Posterior vena cava (tissue), 2 donors: ENCODE measurements at places on chromosomes 4 and X.
A peak's percentile ranks its signal among the peaks of the same experiment; 100 is the strongest.

- DNase-seq = no peak
Observed at GRCh38 chr4:73036123-73036522, 33.4 kb downstream of the COX18 start.

DNA sequence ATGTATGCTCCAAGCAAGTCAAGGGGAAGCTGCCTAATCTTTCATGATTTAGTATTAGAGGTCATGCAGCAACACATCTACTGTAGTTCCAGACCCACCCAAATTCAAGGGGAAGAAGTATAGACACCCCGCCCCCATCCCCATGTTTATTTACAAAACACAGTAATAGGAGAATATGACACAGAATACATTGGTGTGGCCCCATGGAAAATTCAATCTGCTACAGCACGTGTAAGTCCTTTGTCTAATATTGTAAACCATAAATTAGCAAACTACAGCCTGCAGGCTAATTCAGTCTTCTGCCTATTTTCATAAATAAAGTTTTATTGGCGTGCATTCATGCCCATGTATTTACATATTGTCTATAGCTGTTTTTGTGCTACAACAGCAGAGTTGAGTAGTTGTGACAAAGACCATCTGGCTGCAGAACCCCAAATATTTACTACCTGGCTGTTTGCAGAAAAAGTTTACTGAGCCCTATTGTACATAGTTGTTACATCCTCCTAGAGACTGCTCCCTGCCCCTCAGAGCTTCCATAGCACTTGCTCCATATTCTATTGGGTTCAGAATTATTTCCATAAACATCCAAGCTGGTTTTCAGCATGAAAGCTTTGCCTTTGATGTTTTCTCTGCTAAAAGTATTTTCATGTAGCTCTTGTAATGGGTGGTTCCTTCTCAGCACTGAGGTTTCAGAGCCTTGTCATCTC is 326.8 kb upstream of the CPEB2 start:
- DNase-seq = no peak

DNA sequence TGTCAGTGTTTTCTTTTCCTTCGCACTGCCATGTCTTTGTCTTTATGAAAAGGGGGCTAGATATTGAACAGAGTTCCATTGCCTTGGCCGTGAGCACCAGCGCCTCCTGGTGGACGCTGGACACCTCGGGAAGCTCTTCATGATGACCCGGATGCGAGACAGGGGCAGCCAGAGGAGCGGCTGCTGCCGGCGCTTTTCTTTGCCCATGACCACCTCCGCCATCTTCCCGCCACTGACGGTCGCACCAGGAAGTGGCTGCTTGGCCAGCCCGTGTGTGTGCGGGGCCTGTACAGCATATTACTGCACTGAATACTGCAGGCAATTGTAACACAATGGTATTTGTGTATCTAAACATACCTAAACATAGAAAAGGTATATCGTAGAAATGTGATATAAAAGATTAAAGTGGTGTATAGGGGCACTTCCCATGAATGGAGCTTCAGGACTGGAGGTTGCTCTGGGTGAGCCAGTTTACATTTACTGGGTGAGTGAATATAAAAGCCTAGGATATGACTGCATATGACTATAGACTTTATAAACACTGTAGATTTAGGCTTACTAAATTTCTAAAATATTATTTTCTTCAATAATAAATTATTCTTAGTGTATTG is 15.8 kb upstream of the GRIA2 start:
- peak; percentile 77 for DNase-seq

DNA sequence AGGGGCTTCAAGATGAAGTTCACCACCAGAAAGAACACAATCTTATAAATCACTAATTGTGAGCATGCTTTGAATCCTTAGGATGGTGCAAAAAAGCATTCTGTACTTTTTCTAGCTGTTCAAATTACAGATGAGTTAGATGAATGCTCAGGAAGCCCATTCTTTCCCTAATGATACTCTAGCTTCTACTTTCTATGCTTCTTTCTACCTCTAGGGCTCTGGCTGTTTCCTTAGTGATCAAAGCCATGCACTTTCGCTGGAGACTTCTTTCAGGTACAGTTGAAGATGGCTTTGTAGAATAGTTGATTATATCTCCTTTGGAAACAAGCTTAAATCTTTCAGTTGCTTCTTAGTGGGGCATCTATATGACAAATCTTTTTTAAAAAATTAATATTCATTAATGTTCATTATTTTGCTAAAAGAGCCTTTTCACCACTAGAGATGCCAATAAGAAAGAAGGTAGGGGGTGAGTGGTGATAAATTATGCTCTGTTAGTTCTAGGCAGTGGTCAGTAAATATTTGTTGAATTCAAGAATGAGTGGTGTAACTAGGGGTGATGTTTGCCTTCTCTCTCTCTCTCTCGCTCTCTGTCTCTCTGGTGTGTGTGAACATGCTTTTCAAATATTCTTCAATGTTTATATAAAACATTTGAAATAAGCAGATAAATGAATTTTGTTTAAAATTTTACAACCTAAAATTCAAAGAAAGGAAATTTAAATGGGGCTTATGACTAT is 169.4 kb downstream of the GLUD2 start:
- DNase-seq = no peak

DNA sequence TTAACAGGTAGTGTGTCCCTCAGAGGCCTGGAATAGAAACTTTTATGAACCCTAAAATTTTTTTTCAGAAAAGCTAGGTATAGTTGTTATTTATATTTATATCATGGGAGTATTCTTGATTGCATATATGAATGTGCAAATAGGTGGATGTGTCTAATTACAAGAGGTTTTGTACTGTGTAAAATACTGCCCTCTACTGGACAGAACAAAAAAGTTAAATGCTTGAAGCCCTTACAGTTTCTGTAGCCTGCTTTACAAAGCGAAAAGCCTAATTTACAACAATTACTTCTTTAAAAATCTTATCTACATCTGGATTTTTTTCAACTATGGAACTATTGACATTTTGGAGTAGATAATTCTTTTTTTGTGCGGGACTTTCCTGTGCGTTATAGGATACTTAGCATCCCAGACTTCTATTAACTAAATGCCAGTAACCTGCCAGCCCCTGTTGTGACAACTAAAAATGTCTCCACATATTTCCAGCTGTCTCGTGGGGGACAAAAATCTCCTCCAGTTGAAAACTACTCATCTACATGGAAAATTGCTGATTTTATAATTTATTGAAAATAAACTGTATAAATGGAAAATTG is 35.1 kb downstream of the ENPEP start:
- DNase-seq = no peak

DNA sequence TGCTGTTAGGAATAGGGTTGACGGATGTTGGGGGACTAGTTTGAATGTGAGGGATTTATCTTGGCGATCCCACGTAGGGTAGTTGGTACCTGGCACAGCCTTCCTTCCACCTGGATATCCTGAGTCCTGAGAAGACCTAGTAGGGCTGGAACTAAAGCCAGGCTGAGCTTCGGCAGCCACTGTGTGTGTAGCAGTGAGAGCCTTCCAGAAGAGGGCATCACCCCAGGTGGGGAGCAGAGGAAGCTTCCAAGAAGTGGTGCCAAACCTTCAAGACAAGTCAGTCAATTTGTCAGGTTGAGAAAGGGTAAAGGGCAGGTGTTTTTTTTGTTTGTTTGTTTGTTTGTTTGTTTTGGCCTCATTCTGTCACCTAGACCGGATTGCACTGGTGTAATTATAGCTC is 1.2 kb upstream of the FGFBP2 start:
- DNase-seq = no peak

DNA sequence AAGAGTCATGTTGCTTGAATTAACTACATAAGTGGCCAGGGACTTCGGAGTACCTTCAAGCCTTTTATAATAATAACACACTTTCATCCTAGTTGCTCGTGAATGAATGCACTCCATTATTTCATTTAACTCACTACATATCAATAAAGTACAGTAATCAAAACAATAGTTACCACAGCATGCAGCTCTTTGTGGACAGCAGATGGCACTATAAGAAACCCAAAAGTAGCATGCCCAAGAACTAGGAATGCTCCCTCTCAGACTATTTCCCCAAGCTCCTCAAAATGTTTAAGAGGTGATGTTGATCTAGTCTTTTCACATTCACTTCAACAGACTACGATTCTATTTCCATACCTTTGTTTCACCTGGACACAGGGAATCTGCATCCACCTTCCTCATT is 500.8 kb upstream of the DIAPH2 start:
- no peak for DNase-seq

DNA sequence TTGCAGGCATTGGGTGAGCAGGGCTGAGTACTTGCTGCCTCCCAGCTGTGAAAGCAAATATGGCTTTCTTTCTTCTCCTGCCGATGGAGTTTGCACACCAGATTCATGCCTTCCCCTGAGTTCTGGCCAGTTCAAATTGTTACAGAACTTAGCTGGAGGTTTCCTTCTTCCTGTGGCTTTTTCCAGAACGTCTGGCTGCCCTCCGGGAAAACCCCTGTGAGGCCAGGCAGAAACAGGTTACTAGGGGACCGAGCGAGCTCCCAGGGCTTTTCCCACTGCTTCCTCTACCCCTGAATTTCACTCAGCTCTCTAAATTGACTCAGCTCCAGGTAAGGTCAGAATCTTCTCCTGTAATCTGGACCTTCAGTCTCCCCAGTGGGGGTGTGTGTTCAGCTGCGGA is 482.4 kb downstream of the C4orf33 start:
- DNase-seq = no peak

DNA sequence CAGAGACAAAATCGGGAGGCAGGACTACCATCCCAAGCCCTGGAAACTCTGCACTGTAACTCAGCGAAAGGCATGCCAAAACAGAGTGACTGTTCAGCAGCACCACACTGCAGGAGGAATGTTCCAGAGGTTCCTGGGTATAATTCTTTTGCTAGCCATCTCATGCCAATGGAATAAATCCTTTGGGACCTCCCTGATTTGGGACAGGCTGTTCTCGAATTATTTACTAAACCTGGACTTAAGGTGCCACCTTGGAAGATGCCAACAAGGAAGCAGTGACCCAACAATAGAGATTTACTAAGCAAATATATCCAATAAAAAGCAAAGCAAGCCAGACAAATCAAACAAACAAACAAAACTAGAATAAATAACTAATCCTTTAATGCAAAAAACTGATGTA is 9.3 kb downstream of the AADAT start:
- no peak for DNase-seq

DNA sequence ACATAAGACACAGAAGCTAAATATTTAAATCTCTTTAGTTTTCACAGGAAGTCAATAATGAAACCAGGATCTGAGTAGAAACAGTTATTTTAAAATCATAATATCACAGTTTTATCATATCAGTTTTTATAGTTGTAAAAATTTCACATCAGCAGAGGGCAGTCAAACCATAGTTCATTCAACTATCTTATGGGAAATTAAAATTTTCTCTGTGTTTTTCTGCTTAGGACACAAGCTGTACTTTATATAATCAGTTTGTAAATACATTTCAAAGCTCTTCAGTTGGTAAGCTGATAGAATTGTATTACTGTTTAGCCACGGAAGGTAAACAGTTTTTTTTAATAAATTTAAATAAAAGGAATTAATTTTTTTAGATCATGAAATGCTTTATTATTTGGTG is 204.8 kb upstream of the NUDT6 start:
- DNase-seq = no peak

- no peak for DNase-seq
Observed at GRCh38 chr4:156800463-156800862, 171.1 kb downstream of the PDGFC start.

DNA sequence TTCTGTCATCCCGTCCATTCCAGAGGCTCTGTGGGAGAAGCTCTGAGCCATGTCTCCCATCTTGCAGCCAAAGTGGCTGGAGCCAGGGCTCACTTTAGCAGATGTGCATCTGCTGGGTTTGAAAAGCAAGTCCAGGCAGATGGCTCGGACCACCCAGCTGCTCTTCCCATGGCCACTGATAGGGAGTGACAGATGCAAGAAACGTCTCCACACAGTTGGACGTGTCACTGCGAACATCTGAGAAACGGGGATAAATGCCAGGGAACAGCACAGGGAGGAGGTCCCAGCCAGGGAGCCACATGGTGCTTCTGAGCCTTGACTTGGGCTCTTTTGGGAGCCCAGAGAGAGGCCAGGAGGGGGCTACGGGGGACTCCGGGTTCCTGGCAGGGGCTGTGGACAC is 242.3 kb downstream of the AFAP1 start:
- no peak for DNase-seq

GRCh38 chr4:119671205-119671604 is 42.6 kb upstream of the PDE5A start:
- no peak for DNase-seq

GRCh38 chr4:1494416-1495315 is 88.4 kb upstream of the NKX1-1 start:
- peak; percentile 76 for DNase-seq

DNA sequence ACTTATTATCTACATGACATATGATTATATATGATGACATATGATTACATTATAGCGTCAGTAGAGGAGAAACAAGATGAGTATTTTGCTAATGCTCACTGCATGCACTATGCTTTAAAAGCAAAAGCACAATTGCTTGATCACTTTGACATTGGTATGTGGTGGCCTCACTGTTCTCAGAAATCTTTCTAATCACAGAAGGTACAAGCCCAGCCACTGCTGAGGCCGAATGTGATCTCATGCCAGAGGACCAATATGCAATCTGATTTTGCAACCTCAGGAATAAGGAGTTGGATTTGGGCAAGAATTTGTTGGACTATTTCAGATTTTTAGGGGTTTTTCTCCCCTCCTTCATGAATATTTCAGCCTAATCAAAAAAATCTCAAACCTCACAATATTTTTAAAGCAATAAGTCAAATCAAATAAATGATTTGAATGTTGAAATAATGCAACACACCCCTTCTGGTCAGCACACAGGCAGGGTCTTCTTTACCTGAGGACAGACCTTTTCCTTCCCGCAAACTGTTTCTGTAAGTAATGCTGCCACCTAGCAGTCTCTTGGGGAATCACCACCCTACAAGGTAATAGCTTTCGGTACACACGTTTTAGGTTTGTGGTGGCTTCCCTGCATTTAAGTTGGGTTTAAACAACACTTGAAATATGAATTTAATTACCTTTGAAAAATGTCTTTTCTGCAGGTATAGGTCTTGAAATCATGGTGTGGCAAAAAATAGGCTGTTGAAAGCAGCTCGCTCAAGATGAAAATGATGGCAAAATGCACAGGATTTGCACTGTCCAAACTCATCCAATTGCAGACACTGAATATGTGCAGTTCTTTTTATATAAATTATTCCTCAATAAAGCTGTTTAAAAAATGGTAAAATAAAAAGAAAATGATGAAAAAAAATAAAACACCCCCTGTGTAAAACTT is 4.8 kb upstream of the CXCL13 start:
- DNase-seq = no peak

GRCh38 chrX:154334496-154334895 is 38.9 kb downstream of the TKTL1 start:
- no peak for DNase-seq

- no peak for DNase-seq
Observed at GRCh38 chr4:152415980-152416379, 119.9 kb downstream of the FBXW7 start.

- no peak for DNase-seq
Observed at GRCh38 chrX:38970845-38971244, 169.6 kb downstream of the MID1IP1 start.

DNA sequence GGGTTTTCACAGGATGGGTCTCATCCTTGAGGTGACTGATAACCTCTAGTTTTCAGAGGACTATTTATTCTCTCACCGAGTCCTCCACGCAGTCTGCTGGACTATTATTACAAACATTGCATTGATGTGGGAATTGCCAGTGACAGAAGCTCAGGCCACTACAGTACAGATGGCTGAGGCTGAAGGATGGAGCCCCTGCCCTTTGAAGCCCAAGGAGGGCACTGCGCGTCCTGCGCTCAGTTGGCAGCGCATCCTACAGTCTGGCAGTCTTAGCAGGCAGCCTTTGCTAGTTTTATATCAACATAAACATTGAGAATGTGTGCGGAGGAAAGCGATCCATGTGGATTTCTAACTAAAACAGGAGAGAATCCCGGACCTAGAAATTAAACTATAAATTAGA is 1.5 kb upstream of the RELL1 start:
- no peak for DNase-seq

GRCh38 chrX:148632444-148632843 is 132.0 kb downstream of the AFF2 start:
- DNase-seq = no peak
